ENCODE measurements at places on chromosomes 13 and 19. TPM values are rescaled to one million over a fixed set of nuclear protein-coding genes. Genes with fewer than 3 reads are reported as not detected.
A peak's percentile ranks its signal among the peaks of the same experiment; 100 is the strongest.

The PIP5K1C gene
- 25.4 TPM for total RNA-seq

The RNF113B gene
- not detected for total RNA-seq

The ZNF324 gene
- total RNA-seq, result 9.4 TPM

The TGFBR3L gene
- total RNA-seq, result 1.4 TPM

The LIM2 gene
- total RNA-seq, result not detected

The ZNF606 gene
- 13.7 TPM for total RNA-seq

The FXYD1 gene
- not detected for total RNA-seq

The WDR18 gene
- 47.4 TPM for total RNA-seq

The TJP3 gene
- total RNA-seq, result 894 TPM

The LILRA5 gene
- total RNA-seq, result 1.6 TPM

The EFNB2 gene
- 77.7 TPM for total RNA-seq

The ZMYM5 gene
- 11.3 TPM for total RNA-seq

The PTH2 gene
- total RNA-seq, result not detected

DNA sequence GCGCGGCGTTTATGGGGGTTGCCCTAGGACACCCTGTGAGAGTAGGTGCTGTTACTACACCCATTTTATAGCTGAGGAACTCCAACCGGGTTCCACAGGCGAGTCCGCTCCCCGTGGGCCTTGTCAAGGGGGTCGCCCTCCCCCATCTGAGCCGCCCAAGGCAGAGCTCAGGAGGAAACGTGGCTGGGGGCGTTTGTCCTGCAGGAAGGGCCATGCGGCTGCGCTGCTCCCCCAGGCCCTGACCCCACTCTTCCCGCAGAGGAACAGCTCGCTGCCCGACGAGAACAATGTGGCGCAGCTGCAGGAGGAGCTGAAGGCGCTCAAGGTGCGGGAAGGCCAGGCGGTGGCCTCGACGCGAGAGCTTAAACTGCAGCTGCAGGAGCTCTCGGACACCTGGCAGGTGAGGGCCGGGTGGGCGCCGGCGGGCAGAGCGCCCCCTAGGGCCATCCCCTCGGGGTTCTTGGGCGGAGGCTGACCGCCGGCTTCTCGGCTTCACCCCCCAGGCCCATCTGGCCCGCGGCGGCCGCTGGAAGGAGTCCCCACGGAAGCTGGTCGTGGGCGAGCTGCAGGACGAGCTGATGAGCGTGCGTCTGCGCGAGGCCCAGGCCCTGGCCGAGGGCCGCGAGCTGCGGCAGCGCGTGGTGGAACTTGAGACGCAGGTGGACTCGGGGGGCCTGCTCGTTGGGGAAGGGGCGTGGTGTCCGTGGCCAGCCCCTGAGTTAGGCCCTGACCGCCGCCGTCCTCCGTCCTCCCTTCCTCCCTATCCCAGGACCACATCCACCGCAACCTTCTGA lies 12.4 kb downstream of the PRR36 start:
- peaks cover 75% of the 10 kb centered on the region for H3K27me3 ChIP-seq
- DNase-seq, result no peak
- peaks cover 26% of the 10 kb centered on the region for H3K4me1 ChIP-seq

DNA sequence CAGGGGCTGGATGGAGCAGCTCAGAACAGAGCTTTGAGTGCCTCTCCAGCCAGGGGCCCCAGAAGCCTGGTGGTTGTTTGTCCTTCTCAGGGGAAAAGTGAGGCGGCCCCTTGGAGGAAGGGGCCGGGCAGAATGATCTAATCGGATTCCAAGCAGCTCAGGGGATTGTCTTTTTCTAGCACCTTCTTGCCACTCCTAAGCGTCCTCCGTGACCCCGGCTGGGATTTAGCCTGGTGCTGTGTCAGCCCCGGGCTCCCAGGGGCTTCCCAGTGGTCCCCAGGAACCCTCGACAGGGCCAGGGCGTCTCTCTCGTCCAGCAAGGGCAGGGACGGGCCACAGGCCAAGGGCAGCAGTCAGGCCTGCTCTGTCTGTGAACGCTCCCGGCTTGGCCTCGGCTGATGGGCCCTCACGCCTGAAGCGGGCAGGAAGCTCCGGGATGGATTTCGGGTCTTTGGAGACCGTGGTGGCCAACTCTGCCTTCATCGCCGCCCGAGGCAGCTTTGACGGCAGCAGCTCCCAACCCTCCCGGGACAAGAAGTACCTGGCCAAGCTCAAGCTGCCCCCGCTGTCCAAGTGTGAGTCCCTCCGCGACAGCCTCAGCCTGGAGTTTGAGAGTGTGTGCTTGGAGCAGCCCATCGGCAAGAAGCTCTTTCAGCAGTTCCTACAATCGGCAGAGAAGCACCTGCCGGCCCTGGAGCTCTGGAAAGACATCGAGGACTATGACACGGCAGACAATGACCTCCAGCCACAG lies at the start of gene GRK1:
GRK1 (plus strand) TSS at position 269 of the 751 bp plus-strand sequence; CDS start at position 437, 168 bp downstream.
- DNase-seq, result peak; percentile 7
- H3K4me1 ChIP-seq, result no peaks in the 10 kb centered on the region
- no peaks in the 10 kb centered on the region for H3K36me3 ChIP-seq
- H3K4me3 ChIP-seq, result no peak within 1 kb of the TSS
- no peaks in the 10 kb centered on the region for H3K27me3 ChIP-seq

DNA sequence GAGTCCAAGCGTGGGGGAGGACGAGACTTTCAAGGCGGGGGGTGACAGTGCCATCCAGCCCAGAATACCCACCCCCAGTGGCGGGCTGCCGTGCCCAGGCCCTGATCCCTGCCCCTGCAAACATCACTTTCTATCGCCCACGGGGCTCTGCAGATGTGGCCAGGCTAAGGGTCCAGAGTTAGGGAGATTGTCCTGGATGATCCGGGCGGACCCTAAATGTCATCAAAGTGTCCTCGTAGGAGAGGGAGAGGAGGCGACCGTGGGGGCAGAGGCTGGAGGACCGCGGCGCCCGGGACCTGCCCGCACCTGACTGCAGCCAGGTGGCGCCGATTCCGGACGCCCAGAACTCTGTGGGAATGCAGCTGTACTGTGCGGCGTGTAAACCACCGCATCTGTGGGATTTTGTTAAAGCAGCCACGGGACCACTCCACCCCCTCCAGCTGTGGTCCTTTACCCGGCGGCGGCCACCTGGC lies 32.4 kb downstream of the GJA3 start:
- H3K4me1 ChIP-seq, result peaks cover 28% of the 10 kb centered on the region
- peaks cover 16% of the 10 kb centered on the region for H3K27me3 ChIP-seq
- DNase-seq, result peak; percentile 41
- peak overlapping the region; percentile 88 for H3K27ac ChIP-seq
- peak overlapping the region; percentile 46 for H3K4me3 ChIP-seq

GRCh38 chr19:5572556-5573286 lies 5.0 kb upstream of the TINCR start:
- peaks cover 24% of the 10 kb centered on the region for H3K27me3 ChIP-seq
- H3K4me1 ChIP-seq, result peaks cover 4% of the 10 kb centered on the region
- peak overlapping the region; percentile 43 for H3K27ac ChIP-seq
- no peaks in the 10 kb centered on the region for H3K36me3 ChIP-seq
- peak; percentile 75 for DNase-seq

GRCh38 chr19:30212574-30212973 lies 159.6 kb upstream of the ZNF536 start:
- H3K4me3 ChIP-seq, result no peak overlapping the region
- H3K36me3 ChIP-seq, result no peaks in the 10 kb centered on the region
- DNase-seq, result no peak
- H3K27me3 ChIP-seq, result peaks cover 4% of the 10 kb centered on the region
- H3K27ac ChIP-seq, result no peak overlapping the region

DNA sequence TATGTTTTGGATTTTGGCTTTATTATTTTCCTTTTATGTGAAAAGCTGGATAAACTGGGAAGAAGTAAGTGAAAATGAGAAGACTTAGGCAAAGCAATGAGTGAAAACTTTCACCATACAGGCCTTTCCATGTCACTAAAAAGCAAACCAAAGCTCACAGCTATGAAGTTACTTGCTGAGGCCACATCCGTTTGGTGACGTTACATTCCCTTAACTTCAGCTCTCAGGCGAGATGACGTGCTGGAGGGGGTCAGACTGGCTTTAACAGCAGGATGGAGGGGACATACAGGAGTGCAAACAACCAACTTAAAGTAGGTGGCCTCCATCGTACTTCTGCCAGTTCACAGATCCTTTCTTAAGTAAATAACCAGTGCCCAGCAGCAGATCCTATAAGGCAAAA lies 522.3 kb downstream of the MYO16 start:
- no peak overlapping the region for H3K27ac ChIP-seq
- peaks cover 5% of the 10 kb centered on the region for H3K27me3 ChIP-seq
- DNase-seq, result no peak
- no peaks in the 10 kb centered on the region for H3K36me3 ChIP-seq
- no peak overlapping the region for H3K4me3 ChIP-seq

GRCh38 chr13:74270018-74270417 lies 135.8 kb upstream of the KLF12 start:
- no peaks in the 10 kb centered on the region for H3K27me3 ChIP-seq
- no peak for DNase-seq
- no peaks in the 10 kb centered on the region for H3K36me3 ChIP-seq
- no peak overlapping the region for H3K27ac ChIP-seq
- H3K4me1 ChIP-seq, result no peaks in the 10 kb centered on the region
- H3K4me3 ChIP-seq, result no peak overlapping the region

- H3K4me1 ChIP-seq, result peaks cover 5% of the 10 kb centered on the region
- H3K4me3 ChIP-seq, result no peak overlapping the region
- no peaks in the 10 kb centered on the region for H3K36me3 ChIP-seq
- no peak overlapping the region for H3K27ac ChIP-seq
- H3K27me3 ChIP-seq, result no peaks in the 10 kb centered on the region
- DNase-seq, result no peak
Observed at GRCh38 chr13:85508683-85509329, 290.4 kb downstream of the SLITRK6 start.

DNA sequence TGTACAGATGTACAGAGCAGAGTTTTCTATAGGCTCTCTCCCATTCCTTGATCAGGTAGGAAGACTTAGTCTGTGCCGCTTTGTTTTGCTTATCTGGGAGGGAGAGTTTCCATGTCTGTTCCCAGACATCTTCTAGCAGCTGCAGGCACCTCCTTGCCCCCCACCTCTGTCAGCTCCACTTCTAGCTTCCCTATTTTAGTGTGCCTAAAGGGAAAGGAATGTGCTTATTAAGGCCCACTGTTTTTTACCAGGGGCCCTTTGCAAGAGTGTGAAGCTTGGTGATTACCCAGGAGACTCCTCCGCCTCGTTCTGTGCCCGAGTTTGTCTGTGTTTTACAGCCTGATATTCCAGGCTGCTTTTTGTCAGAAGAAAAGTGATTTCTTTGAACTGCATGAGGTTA lies 1984.4 kb downstream of the OLFM4 start:
- H3K27me3 ChIP-seq, result no peaks in the 10 kb centered on the region
- DNase-seq, result no peak
- H3K4me3 ChIP-seq, result no peak overlapping the region

GRCh38 chr19:4639531-4640246 lies 373 bp downstream of the TNFAIP8L1 start:
- peak; percentile 34 for DNase-seq
- H3K27ac ChIP-seq, result peak overlapping the region; percentile 89
- peaks cover 41% of the 10 kb centered on the region for H3K4me1 ChIP-seq
- H3K36me3 ChIP-seq, result no peaks in the 10 kb centered on the region
- peak overlapping the region; percentile 69 for H3K4me3 ChIP-seq
- H3K27me3 ChIP-seq, result peaks cover 9% of the 10 kb centered on the region

DNA sequence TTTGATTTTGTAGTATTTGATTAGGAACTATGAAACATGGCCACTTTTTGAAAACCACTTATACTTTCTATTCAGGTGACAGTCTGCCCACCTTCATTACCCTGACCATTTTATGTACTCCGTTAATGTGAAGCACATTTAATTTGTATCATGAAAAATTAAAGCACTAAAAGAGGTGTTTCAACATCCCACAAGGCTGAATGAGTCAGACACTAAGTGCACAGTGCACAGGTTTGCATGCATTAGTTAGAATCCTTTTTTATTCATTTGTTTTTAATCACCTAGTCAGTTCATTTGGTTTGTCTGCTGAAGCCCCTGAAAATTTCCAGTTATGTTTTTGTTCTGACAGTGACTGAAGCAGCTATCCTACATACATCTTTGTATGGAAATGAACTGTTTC lies 271.0 kb downstream of the SLITRK5 start:
- H3K4me3 ChIP-seq, result no peak overlapping the region
- H3K4me1 ChIP-seq, result no peaks in the 10 kb centered on the region
- no peaks in the 10 kb centered on the region for H3K27me3 ChIP-seq
- H3K27ac ChIP-seq, result no peak overlapping the region

GRCh38 chr13:90622541-90622940 lies 724.9 kb upstream of the MIR17HG start:
- no peak for DNase-seq
- no peak overlapping the region for H3K4me3 ChIP-seq
- H3K27ac ChIP-seq, result no peak overlapping the region
- no peaks in the 10 kb centered on the region for H3K27me3 ChIP-seq
- no peaks in the 10 kb centered on the region for H3K36me3 ChIP-seq

GRCh38 chr13:113064000-113064533 lies 41.5 kb upstream of the F7 start:
- no peak overlapping the region for H3K27ac ChIP-seq
- H3K4me1 ChIP-seq, result no peaks in the 10 kb centered on the region
- H3K27me3 ChIP-seq, result no peaks in the 10 kb centered on the region

DNA sequence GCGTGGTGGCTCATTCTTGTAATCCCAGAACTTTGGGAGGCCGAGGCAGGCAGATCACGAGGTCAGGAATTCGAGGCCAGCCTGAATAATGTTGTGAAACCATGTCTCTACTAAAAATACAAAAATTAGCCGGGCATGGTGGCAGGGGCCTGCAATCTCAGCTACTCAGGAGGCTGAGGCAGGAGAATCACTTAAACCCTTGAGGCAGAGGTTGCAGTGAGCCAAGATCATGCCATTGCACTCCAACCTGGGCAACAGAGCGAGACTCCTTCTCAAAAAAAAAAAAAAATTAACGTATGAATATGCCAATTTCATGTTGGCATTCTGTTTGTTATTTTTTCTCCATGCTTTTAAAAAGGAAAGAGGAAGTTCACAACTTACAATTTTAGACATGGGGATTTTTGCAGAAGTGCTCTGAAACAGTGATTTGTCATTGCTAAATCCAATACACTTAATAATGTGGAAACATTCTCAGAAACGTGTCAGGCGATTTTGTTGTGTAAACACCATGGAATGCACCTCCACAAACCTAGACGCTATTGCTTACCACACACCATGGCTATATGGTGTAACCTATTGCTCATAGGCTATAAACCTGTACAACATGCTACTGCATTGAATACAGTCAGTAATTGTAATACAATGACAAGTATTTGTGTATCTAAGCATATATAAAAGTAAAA lies 115.9 kb upstream of the PCDH20 start:
- no peaks in the 10 kb centered on the region for H3K4me1 ChIP-seq
- no peak for DNase-seq
- no peaks in the 10 kb centered on the region for H3K36me3 ChIP-seq
- H3K27me3 ChIP-seq, result no peaks in the 10 kb centered on the region
- no peak overlapping the region for H3K4me3 ChIP-seq

Measured in transverse colon (tissue), 4 donors.